Stimulated activated naive CD4-positive, alpha-beta T cell treated with Interleukin-2 at 50 U/mL for 16 hours (primary cell): ENCODE measurements at places on chromosomes 11 and 22.

- DNase-seq, result no peak
These were observed 546.0 kb downstream of the BRD1 start for GRCh38 chr22:49281467-49282340.

- DNase-seq, result no peak
These were observed 273.8 kb upstream of the ZC3H12C start for GRCh38 chr11:109819410-109819809.

DNA sequence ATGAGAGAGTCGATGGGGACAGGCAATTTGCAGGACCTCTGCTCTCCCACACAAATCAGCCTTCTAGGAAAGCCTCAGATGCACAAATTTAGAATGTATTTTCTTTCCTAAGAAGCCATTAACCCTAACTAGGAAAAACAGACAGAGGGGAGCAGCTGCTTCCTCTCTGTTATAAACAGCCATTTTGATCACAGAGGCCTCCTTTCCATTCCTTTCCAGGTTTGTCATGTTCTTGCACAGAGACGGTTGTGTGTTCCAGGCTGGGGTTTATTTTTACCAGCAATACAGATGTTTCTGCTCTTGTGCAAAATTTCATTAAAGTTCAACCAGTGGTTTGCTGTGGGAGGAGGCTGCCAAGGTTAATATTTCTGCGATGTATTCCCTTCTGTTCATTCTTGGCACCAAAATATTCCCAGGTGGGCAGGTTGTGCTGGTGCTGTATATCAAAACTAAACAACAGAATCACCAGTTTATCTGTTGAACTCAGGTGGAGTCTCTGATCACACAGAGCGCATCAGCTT is 90.2 kb downstream of the NAV2 start:
- no peak for DNase-seq

DNA sequence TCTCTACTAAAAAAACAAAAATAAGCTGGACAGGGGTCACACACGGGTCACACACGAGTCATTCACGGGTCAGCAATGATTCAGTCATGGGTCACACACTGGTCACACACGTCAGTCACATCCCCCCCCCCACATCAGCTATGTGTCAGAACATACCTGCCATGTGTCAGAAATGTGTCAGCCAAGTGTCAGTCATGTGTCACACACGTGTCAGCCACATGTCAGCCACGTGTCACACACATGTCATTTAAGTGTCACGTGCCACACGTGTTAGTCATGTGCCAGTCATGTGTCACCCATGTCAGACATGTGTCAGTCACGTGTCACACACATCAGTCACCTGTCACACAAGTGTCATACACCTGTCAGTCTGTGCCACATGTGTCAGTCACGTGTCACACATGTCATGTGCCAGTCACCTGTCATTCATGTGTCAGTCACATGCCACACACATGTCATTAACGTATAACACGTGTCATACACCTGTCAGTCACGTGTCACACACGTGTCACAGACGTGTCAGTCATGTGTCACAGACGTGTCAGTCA is 28.7 kb upstream of the MMP20 start:
- DNase-seq, result no peak

DNA sequence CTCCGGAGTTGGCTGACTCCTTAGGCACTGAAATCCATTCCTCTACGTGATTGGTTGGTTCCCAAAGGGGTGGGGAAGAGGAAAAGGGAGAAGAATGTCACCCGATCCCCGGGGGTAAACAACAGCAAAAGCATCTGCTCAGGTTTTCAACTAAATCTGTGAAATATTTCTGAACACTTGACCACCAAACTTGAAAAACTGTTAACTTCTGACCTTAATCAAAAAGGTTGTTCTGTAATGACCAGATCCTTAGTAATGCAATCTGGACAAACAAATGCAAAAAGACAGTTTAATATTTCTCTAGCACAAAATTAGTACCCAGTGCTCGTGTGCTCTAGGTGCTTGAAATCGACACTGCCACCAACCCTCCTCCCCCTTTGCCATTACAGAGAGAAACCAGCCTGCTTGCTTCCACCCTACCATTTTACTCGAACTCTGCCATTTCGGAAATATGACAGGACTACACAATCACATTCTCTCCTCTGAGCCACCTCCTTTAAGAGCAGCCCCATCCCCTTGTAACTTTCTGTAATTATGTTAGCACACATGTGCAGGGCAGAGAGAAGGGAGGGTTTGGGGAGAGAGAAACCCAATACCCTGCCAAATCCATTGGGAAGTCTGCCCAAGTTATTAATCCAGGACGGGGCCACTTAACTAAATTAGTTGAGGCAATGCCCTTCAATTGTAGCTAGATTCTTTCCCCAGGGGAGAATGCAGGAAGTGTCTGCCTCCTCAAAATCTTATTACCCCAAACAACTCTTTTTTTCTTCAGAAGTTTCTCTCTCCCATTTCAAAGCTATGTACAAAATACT is 113.8 kb downstream of the RBFOX2 start:
- no peak for DNase-seq

DNA sequence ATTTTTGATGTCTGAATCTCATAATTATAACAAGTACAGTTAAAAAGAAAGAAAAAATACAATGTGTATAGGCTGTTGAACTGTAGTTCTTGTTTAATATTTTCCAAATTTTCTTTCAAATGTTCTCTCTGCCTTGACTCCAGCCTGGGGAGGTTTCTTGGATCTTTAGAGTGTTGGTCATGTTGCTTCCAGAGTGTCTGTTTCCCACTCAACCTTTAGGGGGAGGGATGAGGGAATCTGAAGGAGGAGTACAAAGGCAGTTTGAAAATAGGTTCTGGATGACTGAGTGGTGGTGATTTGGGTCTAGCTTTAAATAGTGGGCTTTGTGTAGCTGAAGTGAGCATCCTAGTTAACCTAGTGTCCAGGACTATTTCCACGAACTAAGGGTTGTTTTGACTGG is 2.0 kb downstream of the CTNND1 start:
- DNase-seq, result no peak

- DNase-seq, result no peak
These were observed 48.2 kb downstream of the CADM1 start for GRCh38 chr11:115456019-115456418.

DNA sequence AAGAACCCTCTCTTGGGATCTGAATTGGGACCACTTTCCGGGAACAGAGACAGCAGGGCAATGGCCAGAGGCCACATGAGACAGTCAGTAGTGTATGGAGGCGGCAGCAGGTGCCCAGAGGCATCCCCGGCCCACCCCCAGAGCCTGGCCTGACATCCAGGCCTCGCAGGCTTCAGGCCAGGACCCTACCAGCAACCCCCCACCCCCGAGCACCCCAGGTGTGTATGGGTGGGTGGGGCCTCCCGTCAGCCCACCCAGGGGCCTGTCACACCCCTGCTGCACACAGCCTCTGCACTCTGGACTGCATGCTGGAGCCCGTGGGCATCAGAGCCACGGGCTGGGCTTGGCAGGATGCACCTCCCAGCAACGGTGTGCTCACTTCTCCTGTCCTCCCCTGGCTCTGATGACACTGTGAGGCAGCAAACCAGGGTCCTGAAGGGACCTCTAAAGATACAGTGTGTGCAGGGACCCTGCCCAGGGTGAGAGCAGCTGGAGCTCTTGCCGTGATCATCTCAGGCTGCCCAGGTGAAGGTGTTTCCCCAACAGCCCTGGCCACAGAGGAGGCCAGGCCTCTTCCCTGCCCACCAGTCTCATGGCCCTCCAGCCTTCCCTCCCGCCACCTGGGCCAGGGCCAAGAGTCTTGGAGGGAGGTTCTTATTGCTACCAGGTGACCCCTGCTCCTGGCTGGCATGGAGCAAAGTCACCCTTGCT is 88.8 kb upstream of the SEPTIN5 start:
- no peak for DNase-seq

- DNase-seq, result no peak
These were observed 329.9 kb upstream of the NCAM1 start for GRCh38 chr11:112631333-112631732.
